ENCODE measurements at places on chromosomes 4 and X. TPM values are rescaled to one million over a fixed set of nuclear protein-coding genes. Genes with fewer than 3 reads are reported as not detected.

DNA sequence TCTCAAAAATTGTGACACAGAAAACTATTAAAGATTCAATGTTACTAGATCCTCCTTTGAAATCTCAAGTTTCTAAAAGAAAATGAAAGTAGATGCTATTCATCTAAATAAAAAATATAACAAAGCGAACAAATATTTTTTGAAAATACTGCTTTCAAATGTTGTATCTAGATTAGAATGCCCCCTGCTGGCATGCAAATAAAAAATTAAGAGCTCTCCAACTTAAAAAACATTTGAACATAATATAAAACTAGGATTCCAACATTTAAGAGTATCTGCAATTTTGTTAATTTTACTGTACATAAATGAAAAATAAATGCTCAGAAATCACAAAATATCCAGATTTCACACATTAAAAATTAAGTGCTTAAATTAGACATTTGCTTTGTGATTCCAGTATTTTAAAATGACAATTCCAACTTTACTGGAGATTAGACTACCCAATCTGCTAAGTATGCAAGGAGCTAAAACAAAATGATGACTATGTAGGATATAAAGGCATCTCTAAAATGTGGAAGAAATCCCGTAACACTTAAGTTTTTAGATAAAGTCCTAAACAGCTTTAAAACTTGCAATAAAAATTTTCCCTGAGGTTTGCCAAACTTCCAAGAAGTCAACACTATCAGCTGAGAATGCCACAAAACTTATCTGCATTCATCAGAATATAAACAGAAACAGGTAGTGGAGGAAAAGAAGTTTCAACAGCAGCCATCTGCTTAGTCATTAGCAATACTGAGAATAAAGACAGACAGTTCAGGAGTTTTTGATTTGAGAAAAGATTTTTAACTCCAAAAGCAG, 32.7 kb downstream of the DHX15 start:
- no peak for DNase-seq
- peaks cover 23% of the 10 kb centered on the region for H3K4me1 ChIP-seq
- H3K4me3 ChIP-seq = no peak overlapping the region
- H3K27me3 ChIP-seq = no peaks in the 10 kb centered on the region

Gene EDA2R
- total RNA-seq = 1.2 TPM

- H3K27ac ChIP-seq = no peak overlapping the region
- DNase-seq = no peak
- H3K4me3 ChIP-seq = no peak overlapping the region
These were observed 101.3 kb downstream of the EIF4E start for GRCh38 chr4:98827661-98828060.

DNA sequence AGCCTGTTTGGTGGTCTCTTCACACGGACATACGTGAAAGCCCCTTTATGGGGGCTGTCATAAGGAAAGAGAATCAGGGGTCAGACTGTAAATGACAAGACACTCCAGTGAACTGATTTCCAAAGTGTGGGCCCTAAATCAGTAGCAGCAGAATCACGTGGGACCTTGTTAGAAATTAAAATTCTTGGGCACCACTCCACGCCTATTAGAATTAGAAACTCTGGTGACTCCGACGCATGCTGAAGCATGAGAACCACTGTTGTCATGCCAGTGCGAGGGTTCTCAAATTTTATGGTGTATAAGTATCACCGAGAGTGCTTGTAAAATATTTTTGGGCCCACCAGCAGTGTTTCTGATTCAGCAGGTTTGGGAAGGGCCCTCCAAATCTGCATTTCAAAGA, 672.8 kb downstream of the DMD start:
- H3K4me1 ChIP-seq = no peaks in the 10 kb centered on the region
- DNase-seq = no peak
- H3K27ac ChIP-seq = no peak overlapping the region
- no peak overlapping the region for H3K4me3 ChIP-seq

GRCh38 chr4:16082041-16082425, 1.8 kb downstream of the PROM1 start:
- no peak for DNase-seq
- no peak overlapping the region for H3K27ac ChIP-seq

GRCh38 chr4:108881986-108882385, 119.1 kb upstream of the ETNPPL start:
- DNase-seq = no peak
- no peaks in the 10 kb centered on the region for H3K36me3 ChIP-seq
- no peak overlapping the region for H3K27ac ChIP-seq
- no peak overlapping the region for H3K4me3 ChIP-seq

DNA sequence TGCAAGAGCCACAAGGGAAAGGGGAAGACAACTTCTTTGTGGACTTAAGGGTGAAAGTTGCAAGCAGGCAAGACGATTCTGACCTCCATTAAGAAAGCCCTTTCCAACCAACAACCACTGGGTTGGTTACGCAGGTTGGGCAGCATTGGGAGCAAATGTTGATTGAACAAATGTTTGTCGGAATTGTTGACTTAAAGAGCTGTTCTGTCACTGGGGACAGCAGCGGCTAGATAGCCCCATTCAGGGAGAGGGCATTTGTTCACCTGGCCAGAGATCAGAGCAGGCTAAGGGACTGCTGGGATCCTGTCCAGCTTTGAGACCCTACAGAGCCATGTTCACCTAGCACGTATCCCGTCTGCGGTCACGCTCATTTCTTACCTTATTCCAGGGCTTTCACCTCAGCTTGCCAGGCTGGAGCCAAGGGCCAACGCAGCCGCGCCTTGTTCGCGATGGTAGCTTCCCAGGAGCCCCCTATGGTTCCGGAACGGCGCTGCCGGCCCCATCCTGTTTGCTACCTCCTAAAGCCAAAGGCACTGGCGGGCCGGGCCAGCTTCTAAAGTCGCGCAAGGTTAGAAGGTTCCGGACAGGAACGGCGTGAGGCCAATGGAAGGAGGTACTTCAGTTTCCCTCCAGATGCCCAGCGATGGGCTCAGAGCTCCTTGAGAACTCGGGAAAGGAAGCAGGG, 24.6 kb downstream of the F9 start:
- H3K27ac ChIP-seq = no peak overlapping the region
- no peaks in the 10 kb centered on the region for H3K27me3 ChIP-seq
- no peaks in the 10 kb centered on the region for H3K36me3 ChIP-seq

DNA sequence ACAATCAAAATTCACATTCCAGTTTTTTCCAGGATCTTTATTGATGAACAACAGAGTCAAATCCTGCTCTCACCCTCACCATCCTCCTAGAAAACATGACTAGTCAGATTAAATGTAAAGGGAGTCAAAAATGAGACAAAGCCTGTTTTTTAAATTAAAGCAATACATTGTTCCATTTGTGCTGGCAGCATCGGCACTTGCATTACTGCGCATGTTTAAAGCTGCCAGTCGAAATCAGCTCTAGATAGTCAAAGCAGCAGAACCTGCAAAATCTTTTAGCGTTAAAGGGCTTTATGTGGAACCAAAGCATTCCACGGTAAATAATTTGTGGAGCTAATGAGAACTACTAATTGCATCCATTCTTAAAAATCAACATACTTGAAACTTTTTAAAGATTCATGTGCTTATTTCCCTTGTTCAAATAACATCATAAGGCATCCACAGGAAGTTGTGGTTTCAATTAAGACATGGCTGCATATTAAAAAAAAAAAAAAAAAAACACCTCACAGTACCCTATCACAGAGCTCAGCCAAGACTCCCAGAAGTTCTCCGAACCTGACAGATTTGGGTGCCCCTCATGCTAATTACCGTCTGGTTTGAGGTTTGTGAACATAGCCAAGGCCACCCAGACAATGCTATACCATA, 82.2 kb downstream of the SH3KBP1 start:
- no peaks in the 10 kb centered on the region for H3K4me1 ChIP-seq
- H3K27ac ChIP-seq = no peak overlapping the region
- DNase-seq = no peak
- H3K36me3 ChIP-seq = no peaks in the 10 kb centered on the region
- H3K27me3 ChIP-seq = peaks cover 6% of the 10 kb centered on the region

DNA sequence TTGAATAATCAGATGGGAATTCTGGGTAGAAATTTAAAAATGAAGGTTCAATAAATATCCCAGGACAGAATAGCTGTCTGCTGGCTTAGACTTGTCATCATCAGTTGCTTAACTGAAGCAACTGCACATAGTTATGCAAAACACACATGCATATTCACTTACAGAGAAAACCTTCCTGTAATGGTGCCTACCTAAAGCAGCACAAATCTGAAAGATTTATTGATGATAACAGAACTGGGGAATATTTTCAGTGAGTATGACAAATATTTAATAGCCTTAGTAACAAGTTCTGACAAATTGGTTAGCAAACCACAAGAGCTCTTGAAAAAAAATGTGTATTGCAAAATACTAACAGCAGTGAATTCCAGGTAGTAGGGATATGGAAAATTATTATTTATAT, 606.8 kb upstream of the BOD1L1 start:
- no peak overlapping the region for H3K27ac ChIP-seq
- H3K27me3 ChIP-seq = no peaks in the 10 kb centered on the region
- H3K4me1 ChIP-seq = no peaks in the 10 kb centered on the region
- H3K4me3 ChIP-seq = no peak overlapping the region
